ENCODE measurements at places on chromosomes 4 and X.
A peak's percentile ranks its signal among the peaks of the same experiment; 100 is the strongest.

GRCh38 chr4:123204737-123205136 lies 191.9 kb upstream of the SPRY1 start:
- no peak for DNase-seq

DNA sequence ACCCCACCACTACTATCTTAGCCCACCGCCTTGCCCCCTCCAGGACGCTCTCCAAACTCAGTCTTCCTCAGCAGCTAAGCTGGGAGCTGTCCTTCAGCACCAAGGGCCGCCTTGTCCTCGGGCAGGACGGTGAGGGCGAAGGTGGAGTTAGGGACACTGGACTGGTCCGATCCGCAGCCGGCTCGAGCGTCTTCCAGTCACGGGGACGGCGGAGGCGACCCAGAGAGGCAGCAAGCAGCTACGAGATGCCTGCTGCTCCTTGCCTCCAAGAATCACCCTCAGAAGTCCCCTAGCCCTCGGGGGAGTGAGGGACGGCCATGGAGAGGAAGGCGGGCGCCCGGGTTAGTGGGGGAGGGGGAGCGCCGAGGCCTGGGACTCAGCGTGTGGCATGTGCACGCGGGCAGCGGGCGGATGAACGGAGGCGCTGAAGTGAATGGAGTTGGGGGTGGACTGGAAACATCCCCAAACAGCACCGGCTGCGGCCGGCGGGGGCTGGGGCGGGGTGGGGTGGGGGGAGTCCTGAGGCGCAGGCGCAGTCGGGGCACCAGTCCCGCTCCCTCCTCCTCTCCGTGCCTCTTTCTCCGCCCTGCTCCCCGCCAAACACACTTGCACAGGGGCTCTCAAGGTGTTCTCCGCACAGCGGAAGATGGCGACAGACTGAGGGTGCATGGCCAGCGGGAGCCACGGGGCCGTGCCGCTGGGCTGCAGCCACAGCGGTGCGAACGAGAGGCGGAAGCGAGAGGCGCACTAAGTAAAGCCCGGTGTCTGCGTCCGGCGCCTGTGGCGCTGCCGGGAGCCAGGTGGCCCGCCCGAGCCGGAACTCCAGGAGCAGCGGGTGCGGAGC lies at the start of gene NALF2:
Gene NALF2, plus strand, starts transcription at position 545 of the 844 bp plus-strand sequence. CDS start 957 bp downstream, outside the sequence.
- no peak for DNase-seq

DNA sequence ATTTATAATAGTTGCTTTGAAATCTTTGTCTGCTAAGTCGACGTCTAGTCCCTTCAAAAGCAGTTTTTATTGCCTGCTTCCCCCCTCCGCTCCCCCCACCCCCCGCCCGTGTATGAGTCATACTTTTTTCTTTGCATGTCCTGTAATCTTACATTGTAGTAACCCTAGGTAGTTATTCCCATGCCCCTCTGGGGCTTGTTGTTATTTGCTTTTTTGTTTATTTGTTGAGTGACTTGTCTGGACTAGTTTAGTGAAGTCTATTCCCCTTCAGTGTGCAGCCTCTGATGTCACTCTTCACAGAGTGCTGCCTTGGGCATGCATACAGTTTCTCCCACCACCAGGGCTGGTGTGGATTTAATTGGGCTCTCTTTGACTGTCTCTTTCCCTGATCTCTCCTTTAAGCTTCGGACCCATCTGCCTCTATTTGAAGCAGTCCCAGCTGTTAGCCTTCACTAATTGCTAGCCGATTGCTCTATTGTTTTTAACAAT lies 86.2 kb downstream of the PPEF1 start:
- DNase-seq = no peak

GRCh38 chr4:140163029-140163810 lies 9.2 kb upstream of the MAML3 start:
- no peak for DNase-seq

DNA sequence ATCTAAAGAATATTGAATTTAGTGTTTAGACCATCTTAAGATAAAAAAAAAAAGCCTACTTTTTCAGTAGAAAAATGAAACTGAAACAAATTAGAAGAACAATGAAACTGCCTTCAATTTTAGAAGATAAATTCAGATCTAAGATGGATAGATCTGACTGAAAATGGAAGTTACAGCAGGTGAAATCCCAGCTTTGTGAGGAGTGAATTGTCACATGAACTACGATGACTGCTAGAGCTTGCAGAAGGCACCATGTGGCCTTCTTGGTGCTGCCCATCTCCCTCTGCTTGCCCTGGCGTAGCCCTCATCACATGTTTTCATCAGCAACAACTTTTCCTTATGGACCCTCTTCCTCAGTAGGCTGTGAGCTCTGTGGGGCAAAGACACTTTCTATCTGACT lies 51.4 kb upstream of the EMCN start:
- DNase-seq = no peak

DNA sequence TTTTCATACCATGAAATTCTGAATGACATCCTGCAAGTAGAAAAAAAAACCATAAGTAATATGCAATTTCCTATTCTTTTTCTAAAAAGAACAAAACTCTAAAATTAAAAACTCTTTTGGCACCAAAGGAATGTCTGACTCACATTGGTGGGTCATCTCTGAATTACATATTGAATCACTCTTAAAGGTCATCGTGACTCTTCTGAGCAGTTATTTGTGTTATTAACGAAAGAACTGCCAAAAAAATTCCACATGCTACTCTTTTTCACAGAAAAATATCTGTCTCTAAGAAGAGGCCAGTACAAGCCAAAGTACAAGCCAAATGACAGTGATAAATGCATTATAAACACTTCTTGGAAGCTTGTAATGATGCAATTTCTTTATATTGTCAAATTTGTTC lies 282.2 kb downstream of the GUCY2F start:
- no peak for DNase-seq

GRCh38 chr4:155546451-155546850 lies 120.2 kb upstream of the GUCY1A1 start:
- DNase-seq = no peak

GRCh38 chr4:76211769-76212708 lies 1.6 kb downstream of the SCARB2 start:
- DNase-seq = no peak

GRCh38 chr4:3330707-3331106 lies 37.9 kb downstream of the RGS12 start:
- no peak for DNase-seq

- DNase-seq = no peak
Measured at GRCh38 chr4:108851366-108851765, 88.5 kb upstream of the ETNPPL start.

- peak; percentile 4 for DNase-seq
Measured at GRCh38 chrX:21590012-21590776, 67.9 kb downstream of the KLHL34 start.

- no peak for DNase-seq
Measured at GRCh38 chr4:153916273-153916755, 127.4 kb upstream of the SFRP2 start.

DNA sequence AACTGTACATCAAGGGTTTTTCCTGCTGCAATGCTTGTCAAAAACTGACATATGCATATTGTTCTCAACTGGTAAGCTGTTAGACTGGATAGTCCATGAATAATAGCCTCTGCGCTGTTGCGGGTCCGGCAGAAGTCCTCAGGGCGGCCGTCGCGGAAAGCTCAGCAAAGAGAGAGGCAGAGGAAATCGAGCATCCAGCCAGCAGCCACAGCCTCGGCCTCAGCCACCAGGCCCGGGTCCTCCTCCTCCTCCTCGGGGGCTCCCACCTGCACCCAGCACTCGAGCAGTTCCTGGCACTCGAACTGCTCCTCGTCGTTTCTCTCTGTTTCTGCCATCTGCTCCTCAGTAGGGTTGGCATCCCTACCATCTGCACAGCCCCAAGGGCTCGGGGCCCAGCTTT lies 53.7 kb downstream of the UPRT start:
- DNase-seq = no peak

GRCh38 chr4:41122309-41122708 lies 92.0 kb downstream of the APBB2 start:
- DNase-seq = no peak

DNA sequence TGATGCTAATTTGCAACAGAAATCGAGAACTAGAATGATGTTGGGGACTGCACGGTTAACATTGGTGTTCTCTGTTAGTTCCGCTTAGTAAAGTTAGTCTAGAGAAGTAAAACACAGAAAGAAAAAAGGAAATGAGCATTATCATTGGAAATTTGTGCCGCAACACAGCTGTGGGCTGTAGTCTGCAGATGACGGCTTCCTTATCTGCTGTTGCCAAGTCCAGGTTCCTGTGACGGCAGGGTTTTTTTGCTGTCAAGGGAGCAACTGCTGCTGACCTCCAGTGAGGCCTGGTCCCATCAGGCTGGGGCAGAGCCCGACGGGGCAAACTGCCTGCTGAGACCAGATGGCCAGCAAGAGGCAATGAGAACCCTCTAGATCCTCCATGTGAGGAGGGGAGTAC lies 38.9 kb upstream of the PHEX start:
- DNase-seq = no peak

DNA sequence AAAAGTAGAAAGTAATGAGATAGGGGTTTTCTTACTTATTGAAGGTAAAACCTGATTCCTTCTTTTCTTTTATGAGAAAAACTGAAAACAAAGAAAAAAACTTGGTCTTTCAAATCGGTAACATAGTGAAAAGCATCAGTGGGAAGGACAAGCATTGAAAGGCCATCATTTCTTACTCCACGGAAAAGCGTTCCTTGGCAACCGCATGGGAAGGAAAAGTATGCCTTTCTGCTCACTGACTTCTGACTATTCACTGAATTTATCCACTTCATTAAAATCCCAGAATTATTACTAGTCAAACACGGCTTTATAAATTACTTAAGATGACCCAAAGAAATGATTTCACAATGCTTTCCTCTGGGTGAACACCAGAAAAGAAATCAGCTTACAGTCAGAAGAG lies 646.7 kb downstream of the TLL1 start:
- DNase-seq = no peak

- no peak for DNase-seq
Measured at GRCh38 chr4:114121221-114121620, 141.8 kb upstream of the ARSJ start.

DNA sequence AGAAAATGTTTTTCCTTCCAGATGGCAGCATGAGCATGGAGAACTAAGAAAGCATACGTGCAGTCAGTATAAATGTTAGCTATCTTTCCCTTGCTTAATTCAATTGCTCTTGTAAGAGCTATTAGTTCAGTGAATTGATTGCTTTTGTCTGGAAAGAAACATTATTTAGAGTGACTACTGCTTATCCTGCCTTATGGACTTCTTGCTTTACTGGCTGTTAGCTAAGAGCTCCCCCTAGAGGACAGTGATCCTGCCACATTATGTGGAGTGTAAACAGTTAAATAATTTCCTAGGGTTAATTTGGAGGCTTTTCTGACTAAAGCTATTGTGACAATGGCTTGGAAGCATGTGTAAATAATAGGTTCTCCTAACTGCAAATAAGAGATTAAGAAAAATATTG lies 1402.4 kb downstream of the FAM133A start:
- no peak for DNase-seq

- no peak for DNase-seq
Measured at GRCh38 chr4:42600578-42600977, 56.3 kb downstream of the ATP8A1 start.

DNA sequence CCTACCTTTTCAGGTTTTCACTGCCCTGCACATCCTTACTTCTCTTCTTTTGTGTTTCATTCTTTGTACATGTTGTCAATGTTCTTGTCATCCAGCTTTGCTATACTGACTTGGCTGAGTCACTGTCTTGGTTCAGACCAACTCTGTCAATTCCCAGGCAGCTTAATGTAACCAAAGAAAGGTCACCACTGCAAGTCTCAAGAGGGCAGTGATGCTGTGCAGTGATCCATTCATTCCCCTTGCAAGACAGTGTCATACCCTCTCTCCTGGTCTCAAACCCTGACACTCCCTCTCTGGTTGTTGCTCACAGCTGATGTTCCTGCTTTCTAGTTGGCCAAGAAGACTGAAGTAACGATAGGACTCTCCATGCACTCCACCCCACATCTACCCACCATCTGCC lies 17.5 kb downstream of the RAB39B start:
- DNase-seq = no peak

GRCh38 chrX:13464599-13465275 lies 104.7 kb upstream of the EGFL6 start:
- DNase-seq = no peak

GRCh38 chr4:150268444-150268843 lies 190.2 kb downstream of the DCLK2 start:
- DNase-seq = no peak

DNA sequence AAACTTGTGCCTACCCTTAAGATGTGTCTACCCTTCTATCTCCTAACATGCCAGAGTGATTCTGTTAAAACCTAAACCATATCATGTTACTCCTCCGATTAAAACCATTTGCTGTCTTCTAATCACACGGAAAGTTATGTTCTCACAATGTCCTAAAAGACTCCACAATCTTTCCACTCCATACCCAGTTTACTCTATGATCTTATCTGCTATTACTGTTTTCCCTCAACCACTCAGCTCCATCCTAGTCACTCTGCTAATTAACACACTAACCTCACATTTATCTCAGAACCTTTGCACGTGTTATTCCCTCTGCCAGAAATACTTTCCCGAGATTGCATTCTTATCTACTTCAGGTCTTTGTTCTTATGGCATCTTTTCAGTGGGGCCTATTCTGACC lies 47.6 kb upstream of the UPRT start:
- DNase-seq = no peak

GRCh38 chr4:40149960-40150385 lies 46.9 kb upstream of the RHOH start:
- peak; percentile 84 for DNase-seq

DNA sequence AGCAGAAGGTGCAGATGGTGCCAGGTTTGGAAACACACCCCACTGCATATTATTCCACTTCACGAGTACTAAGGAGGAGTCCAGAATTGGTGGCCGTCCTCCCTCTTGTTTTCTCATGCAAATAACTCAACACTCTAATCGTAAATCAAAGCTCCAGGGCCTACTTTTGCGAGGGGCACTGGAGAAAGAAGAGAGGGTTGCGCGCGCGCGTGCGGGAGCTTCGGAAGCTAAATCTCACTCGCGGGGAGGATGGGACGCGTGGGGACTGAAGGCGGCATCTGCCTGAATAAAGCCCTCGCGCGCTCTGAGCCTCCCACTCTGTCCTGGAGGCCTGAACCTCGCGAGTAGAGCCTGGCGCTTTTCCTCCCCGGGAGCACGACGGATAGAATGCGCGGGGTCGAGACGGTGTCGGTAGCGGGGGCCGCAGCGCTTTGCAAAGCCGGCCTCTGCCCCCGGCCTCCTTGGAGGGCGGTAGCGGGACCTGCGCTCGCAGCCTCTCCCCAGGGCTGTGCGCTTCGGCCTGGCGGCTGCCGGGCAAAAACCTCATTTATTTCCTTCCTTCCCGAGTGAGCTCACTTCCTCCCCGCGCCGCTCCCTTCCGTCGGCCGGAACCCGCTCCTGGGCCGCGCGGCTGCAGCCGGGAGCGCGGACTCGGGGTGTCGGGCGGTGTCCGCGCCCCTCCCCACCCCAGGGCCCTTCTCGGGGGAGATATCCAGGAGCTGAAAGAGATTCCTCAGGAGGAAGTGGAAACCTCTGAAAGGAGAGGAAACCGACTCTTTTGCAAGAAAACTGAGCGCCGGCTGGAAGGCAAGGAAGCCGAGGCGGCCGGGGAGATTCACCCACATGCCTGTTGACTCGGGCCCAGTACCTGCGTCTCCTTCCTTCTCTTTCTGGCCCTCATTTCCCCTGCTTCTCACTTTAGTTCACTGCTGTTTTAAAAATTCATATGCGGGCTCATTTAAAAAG lies 20.7 kb downstream of the HAND2 start:
- DNase-seq = no peak
